ENCODE measurements at places on chromosomes 6 and 20.

DNA sequence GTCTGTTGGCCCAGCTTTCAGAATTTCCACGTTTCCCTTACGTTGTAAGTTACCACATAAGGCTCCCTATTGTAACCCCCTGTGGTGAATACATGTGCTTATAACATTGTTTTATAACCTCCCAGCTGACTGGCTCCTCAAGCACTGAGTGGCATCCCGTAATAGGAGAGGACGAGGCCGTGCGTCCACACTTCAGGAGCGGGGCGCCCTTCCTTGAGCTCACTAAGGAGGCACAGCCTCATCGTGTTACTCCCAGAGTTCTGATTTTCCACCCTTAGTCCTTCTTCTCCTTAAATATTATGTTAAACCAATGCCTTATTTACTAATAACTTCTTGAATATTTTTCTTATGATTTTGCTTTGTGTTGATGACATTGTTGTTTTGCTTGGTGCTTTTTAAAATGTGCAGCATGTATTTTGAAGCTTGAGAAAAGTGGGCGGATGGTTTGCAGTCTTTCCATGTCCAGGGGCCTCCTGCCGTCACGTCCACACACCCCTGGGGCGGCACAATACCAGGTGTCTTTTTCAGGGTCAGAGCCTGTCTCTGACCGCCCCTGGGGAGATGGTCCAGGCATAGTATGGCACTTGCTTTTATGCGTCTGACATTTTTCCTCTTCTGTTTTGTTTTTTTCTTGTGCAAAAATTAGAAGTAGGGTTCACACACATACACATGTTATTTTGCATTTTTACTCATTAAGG, 181.8 kb downstream of the DLL1 start:
- DNase-seq = no peak

DNA sequence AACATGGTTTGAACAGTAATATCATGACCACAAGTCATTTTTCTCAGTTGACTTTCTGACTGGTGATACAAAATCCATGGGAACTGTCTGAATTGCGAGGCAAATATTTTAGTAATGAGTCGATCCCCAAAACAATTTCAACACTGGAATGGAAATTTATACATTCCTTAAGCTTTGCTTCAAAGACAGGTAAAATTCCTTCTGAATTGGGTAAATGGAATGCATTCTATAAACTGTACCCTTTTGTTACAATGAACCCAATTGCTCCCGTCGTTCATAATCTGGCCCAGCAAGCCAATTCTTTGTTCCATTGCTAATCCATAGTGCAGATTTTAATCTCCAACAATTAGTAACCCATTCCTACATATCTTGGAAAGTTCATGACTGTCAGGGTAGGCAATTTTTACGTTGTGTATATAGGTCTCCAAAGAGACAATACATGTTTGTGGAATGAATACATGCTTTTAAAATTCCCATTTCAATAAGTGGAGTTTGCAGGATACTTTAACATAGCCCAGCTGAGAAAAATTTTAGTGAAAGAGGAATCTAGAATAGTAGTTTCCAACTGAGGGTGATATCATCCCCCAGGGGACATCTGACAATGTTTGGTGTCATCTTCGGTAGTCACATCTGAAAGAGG, 32.7 kb downstream of the CYP24A1 start:
- DNase-seq = no peak

GRCh38 chr6:73476723-73477122, 15.2 kb downstream of the MTO1 start:
- no peak for DNase-seq

DNA sequence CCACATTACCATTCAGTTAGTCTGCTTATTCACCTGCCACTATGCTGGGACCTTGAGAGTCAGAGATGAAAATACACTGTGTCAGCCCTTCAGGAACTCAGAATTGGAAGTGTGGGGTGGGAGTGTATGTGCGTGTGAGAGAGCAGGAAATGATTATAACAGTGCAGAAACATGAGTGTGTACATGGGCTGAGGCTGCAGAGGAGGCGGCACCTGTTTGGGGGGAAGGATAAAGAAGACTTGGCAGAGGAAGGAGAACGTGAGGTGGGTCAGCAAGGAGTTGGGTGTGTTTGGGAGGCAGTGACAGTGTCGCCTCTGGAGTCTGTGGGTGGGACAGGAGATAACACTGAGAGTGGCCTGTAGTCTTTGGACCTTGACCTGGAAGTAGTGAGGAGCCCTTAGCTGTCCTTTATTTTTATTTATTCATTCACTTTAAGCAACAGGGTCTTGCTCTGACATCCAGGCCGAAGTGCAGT, 3.1 kb downstream of the CHMP4B start:
- DNase-seq = no peak

DNA sequence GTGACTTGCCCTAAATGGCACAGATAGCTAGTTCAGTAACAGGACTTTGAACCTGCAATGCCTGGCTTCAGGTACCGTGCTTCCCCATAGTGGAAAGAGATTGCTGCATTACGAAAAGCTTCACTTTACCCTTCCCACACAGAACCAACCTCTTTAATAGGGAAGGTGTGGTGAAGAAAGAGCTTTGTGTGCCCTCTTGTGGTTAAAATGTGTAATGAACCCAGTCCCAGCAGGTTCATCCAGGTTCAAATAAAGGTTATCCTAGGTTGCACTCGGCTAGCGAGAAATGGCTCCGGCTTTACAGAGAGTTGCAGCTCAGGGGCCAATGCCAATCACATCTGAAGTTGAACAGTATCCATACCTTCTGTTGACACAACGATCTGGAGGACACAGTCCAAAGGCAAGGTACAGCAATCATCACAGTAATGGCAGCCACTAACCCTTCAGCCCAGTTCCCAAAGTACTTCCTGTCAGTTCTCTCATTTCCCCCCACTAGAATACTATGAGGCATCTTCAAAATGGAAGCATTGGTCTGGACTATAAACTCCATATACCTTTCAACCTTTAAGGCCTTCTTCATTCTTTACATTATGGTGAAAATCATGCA, 3.0 kb downstream of the DEFB115 start:
- no peak for DNase-seq

GRCh38 chr20:3011752-3012151, 31.7 kb upstream of the GNRH2 start:
- DNase-seq = no peak

DNA sequence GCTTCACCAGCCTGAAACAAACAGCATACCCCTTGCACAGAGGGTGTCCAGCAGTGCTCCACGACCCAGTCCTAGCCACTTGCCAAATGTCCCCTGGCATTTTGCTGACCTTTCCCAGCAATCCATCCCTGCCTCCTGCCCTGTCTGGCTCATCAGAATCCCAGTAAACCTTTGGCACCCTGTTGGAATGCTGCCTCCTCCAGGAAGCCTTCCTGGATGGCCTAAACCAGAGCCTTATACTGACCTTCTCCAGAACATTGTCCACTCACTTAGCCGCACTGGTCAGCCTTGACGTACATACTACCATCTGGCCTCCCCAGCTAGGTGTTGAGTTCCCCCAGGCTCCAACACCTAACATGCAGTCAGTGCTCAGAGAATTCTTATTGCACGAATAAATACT, 2.0 kb upstream of the PACSIN1 start:
- DNase-seq = no peak

DNA sequence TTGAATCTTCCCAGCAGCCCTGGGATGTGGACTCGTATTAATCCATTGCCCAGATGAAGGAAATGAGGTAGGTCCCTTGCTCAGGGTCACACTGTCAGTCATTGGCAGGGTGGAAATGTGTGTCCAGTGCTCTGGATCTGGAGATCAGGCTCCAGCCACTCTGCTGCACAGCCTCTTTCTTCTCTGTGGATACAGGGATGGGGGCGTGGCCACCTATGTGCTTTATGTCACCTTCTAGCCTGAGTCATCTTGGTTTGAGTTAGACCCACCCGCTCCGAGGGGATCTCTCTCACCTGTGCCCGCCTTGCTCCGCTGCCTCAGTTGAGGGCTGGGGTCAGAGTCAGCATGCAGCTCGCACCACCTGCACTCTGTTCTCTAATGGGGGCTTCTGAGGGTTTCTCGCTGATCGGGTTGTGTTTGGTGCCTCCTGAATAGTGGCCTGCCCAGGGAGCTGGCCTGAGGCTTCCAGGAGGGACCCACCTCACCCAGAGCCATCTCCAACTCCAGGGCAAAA, 80.0 kb downstream of the TCP11 start:
- DNase-seq = no peak

DNA sequence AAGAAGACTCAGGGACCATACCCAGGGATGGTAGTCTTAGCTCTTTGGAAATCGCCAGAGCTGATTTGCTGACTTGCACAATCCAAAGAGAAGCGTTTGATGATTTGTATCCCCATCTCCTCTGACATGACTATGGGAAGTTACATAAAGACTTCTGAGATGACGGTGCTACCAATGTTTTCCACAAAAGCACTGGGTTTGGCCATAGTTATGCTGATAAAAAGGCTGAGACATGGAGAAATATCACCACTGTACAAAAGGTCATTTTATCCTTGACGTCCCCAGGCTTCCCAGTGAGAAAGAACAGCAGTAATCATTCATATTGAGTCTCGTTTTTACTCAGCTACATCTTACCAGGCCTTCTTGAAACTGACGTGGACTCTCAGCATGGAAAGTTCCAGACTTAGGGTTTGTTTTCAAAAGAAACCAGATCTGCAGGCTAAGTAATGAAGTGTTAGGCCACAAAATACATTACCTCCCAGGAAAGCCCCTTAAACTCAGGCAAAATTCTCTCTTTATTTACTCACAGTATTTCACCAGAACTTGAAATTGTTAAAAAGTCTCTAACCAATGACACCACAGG, 370.3 kb upstream of the JARID2 start:
- DNase-seq = no peak

GRCh38 chr6:107815846-107816245, 8.3 kb downstream of the SCML4 start:
- DNase-seq = no peak

- no peak for DNase-seq
Observed at GRCh38 chr6:17688481-17688880, 18.2 kb downstream of the NUP153 start.

DNA sequence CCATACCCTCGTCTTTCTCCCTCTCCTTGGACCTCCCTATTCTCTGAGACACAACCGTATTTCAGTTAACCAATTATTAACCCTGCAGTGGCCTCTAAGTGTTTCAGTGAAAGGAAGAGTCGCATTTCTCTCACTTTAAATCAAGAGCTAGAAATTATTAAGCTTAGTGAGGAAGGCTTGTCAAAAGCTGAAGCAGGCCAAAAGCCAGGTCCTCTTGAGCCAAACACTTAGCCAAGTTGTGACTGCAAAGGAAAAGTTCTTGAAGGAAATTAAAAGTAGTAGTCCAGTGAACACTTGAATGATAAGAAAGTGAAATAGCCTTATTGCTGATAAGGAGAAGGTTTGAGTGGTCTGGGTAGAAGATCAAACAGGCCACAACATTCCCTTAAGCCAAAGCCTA, 58.3 kb downstream of the SNX9 start:
- DNase-seq = no peak

DNA sequence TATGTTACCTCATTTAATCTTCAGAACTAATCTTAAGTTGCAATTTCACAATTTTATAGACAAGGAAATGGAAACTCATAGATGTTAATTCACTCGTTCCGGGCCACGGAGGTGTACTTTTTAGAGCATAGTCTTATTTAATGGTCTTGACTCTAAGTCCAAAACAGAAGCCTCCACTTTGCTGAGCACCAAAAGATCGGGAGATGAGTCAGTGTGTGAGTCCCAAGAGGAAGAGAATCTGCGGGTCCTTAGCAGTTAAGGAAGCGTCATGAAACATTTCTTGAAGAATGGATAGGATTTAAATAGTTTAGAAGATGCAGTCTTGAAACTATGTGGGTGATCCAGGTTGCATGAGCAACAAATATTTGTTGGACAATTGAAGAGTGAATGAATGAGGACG, 231.8 kb upstream of the QKI start:
- DNase-seq = no peak

DNA sequence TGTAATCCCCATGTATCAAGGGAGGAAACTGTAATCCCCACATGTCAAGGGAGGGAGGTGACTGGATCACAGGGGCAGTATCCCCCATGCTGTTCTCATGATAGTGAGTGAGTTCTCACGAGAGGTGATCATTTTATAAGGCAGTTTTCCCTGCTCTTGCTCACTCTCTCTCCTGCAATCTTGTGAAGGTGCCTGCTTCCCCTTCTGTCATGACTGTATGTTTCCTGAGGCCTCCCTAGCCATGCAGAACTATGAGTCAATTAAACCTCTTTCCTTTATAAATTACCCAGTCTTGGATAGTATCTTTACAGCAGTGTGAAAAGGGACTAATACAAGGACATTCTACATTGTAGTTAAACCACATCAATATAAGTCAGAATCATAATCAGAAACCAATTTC, 112.4 kb downstream of the BTBD9 start:
- DNase-seq = no peak

DNA sequence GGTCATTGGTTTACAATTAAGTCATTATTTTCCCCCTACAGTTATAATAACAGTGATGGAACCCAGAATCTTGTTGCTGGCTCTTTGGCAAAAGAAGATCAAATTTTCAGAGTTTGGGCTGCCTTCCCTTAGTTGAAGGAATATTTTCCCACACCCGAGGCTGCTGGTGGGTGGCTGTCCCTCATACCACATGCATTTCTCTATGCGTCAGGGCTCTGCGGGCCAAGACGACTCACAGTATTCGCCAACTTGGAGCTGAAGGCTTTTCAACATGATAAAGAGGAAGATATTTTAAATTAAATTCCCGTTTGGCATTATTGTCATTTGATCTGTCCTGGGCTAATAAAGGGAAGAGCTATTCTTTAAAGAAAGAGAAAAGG, 102.2 kb upstream of the SASH1 start:
- no peak for DNase-seq

GRCh38 chr6:119669221-119669620, 319.7 kb upstream of the MAN1A1 start:
- DNase-seq = no peak

- DNase-seq = no peak
Observed at GRCh38 chr6:48101290-48101689, 9.7 kb downstream of the PTCHD4 start.

- DNase-seq = no peak
Observed at GRCh38 chr6:72151742-72152141, 265.4 kb downstream of the RIMS1 start.

DNA sequence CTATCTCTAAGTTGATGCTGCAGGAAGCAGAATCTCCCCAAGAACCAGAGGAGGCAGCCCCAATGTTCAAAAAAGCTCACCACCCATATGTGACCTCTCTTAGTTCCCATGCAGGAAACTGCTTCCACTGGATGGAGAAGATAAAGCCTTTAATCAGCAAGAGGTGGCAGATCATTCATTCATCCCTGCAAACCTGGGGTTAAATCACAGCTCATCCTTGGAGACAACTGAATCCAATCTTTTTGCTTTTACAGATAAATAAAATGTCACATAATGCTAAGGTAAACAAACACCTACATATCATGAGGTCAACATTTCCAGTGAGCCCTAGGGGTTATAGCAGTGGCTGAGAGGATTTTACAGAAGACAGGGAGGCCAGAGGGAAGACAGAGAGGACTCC, 112.7 kb upstream of the CD93 start:
- DNase-seq = no peak

- DNase-seq = no peak
Observed at GRCh38 chr6:2102966-2103365, 142.4 kb downstream of the GMDS start.

GRCh38 chr6:130381012-130381411, 15.2 kb downstream of the TMEM200A start:
- no peak for DNase-seq

- DNase-seq = no peak
Observed at GRCh38 chr6:45835721-45836437, 179.8 kb downstream of the CLIC5 start.

- DNase-seq = no peak
Observed at GRCh38 chr6:52632011-52632410, 38.9 kb upstream of the TMEM14A start.
